ENCODE measurements at places on chromosomes 1 and 21.

GRCh38 chr1:23779826-23780371, 1.7 kb downstream of the PITHD1 start:
- DNase-seq = no peak

DNA sequence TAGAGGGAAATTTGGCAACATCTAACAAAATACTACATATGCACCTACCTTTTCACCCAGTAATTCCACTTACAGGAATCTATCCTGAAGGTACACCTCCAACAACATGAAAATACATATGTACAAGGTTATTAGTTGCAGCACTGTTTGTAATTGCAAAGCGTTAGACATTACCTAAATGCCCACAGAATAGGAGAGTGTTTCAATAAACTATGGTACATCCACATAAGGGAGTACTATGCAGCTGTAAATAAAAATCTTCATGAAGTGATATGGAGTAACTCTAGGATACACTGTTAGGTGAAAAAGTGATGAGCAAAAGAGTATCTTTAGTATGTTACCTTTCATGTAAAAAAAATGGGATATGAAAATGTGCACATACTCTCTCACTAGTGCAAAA, 126.1 kb downstream of the ACBD6 start:
- no peak for DNase-seq

- DNase-seq = no peak
Observed at GRCh38 chr1:100404821-100405220, 52.5 kb downstream of the CDC14A start.

DNA sequence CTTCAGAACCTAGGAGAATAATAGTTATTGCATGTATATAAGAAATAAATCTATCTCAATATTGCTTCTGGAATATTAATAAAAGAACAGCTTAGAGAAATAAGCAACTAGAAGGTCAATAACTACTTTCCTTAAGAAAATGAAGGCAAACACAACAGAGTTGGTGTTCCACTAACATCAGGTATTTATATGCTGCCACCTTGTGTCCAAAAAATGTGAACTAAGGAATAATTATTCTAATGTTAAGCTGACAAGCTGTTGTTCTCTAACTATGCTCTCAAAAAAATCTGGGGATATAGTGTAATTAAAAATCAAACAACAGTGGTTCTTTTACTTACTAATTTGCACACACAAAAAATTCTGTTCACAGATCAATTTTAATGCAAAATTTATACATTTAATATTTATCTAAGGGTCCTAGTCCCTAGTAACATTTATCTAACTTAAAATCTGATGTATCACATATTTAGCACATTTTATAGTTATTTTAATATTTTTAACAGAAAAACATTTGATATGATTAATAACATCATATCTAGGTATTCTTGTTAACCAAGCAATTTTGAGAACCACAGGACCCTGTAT, 39.6 kb downstream of the UCHL5 start:
- no peak for DNase-seq

GRCh38 chr1:8318436-8318835, 522 bp downstream of the SLC45A1 start:
- no peak for DNase-seq

DNA sequence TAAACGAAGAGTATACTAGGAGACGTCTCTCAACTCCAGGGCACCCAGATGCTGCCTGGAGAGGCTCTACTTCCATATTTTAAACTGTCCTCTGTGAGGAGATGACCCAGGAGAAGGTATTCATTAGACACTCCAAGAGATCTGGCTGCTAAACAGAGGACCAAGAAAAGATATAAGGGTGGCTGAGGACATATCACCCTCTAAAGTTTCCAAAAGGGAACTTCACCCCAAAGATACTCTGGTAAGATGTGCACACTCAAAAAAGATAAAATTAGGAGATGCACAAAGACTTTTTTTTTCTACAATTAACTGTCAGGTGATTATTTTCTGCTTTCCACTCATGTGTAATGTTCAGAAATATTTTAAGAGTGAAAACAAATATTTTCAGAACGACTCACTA, 1.4 kb downstream of the ZNF670 start:
- DNase-seq = no peak

DNA sequence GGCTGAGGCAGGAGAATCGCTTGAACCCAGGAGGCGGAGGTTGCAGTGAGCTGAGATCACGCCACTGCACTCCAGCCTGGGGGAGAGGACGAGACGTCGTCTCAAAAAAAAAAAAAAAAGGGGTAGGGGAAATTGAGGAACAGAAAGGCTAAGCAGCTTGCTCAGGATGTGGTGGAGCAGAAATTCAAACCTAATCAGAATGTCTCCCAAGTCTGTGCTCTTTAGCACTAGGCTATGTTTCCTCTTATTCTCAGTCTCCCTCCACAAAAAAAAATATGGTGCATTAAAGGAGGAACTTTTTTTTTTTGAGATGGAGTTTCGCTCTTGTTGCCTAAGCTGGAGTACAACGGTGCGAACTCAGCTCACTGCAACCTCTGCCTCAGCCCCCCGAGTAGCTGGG, 114.2 kb downstream of the SLC16A1 start:
- no peak for DNase-seq

DNA sequence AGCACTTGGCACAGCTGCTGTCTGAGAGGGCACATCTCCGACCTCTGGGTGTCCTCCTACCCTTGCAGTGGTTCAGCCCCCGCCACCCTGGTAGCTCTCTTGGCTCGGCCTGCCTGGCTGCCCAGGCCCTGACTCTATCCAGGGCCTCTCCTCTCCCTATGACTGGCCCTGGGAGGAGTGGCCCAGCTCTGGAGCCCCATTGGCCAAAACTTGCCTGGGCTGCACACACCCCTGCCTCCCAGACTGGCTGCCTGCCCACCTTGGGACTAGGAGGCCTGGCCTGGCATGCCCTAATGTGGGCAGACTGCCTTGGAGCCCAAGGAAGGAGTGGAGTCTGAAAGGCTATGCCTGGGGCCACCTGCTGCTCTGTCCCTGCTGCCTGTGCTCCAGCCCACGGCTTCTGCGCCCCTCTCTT, 33.6 kb downstream of the ACOT11 start:
- no peak for DNase-seq

DNA sequence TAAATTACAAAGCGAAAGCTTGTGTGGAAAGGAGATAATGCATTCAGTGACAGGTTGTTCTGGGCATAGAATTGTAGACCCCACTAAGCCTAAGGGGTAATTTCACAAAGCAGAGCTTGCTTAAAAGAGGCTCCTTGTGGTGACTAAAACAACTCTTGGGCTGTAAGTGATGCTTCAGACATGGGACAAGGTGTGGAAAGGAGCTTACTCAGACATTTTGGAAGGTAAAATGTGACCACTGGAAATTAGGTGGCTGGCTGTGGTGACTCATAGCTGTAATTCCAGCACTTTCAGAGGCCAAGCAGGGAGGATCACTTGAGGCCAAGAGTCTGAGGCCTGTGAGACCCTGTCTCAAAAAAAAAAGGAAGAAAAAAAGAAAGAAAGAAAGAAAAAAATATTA, 51.1 kb upstream of the LRRC8C start:
- DNase-seq = no peak

DNA sequence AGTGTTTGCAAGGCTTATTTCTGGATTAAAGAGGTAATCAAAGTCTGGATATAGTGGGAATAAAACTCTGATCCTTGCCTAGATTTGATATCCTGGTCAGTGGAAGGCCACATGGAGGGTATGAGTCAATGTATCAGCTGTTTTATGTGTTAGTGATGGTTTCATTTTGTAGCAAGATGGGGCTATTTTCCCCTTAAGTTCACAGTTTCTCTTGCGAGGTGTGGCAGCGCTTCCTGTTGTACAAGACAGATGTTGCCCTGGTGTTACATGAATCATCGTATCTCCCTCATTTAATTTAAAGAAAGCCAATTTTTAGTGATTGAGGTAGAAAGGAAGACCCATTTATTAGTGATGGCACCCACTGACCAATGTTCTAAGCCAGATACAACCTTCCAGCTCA, 220.2 kb downstream of the DUSP10 start:
- no peak for DNase-seq

- no peak for DNase-seq
Observed at GRCh38 chr1:204888294-204888693, 17.6 kb downstream of the NFASC start.

GRCh38 chr1:233253832-233254331, 41.6 kb downstream of the PCNX2 start:
- DNase-seq = no peak

DNA sequence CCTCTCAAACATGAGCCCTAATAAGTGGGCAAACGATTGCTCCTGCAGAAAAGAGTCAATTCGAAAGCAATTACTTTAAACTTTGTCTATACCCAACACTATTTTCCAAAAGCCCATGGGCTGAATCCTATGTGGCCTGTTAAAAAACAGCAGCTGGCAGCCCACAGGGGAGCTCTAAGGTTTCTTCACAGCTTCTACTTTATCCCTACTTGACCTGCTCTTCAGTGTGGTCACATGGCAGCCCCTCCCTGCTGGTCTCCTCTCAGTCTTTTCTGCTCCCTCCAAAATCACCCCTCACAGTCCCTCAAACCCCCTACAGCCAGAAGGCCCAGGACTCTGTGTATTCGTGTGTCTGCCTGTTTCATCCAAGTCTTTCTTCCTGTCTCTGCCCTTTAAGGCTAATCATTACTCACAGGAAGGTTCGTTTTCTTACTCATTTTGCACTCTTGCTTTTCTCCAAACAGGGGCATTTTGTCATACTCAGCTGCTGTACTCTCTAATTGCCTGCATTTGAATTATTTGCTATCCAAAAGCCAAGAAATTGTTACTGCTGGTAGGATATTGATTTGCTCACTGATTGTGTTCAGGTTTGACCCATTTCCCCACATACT, 62.4 kb upstream of the FAM3B start:
- no peak for DNase-seq

- DNase-seq = no peak
Observed at GRCh38 chr1:20725189-20726117, 7.0 kb downstream of the SH2D5 start.

DNA sequence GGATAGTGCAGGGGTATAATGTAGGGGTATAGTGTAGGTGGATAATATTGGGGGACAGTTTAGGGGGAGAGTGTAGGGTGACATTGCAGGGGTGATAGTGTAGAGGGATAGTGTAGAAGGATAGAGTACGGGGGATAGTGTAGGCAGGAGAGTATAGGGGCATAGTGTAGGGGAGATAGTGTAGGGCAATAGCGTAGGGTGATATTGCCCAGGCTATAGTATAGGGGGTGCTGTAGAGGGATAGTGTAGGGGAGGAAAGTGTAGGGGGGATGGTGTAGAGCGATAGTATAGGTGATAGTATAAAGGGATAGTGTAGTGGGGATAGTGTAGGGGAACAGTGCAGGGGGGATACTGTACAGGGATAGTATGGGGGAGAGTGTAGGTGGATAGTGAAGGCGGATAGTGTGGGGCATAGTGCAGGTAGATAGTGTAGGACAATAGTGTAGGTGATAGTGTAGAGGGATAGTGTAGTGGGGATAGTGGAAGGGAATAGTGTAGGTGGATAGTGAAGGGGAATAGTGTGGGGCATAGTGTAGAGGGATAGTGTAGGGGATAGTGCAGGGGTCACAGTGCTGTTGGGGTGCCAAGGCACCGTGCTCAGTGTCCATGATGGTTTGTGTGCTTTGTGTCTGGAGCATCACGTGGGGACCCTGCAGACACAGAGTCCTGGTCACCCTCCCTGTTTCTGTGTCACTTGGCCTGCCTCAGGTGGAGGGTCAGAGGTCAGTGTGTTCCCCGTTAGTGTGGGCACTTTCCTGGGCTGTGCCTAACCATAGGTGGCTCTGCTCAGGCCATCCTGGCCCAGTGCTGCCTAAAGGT, 10.5 kb upstream of the ARF1 start:
- DNase-seq = no peak

GRCh38 chr1:70061231-70061630, 144.1 kb downstream of the LRRC40 start:
- DNase-seq = no peak

DNA sequence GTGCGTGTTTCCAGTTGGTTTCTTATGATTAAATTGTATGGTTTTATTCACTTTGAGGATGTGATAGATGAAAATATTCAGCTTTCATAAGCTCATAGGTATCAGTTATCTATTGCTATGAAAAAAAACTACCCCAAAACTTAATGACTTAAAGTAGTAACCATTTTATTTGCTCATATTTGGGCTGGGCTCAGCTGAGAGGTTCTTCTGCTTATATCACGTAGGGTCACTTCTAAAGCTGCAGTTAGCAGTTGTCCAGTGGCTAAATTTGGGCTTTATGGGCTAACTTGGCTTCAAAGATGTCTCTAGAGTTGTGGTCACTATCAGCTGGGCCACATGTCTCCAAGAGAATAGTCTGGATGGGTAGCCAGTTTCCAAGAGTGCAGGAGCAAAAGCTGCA, 206.4 kb upstream of the LYPLAL1 start:
- DNase-seq = no peak

- DNase-seq = no peak
Observed at GRCh38 chr1:15736038-15736891, at the start of gene SLC25A34. SLC25A34 (plus strand) TSS chr1:15736258; CDS start chr1:15736486, 228 bp downstream.

- DNase-seq = no peak
Observed at GRCh38 chr1:37242501-37242900, 208.2 kb upstream of the GRIK3 start.

DNA sequence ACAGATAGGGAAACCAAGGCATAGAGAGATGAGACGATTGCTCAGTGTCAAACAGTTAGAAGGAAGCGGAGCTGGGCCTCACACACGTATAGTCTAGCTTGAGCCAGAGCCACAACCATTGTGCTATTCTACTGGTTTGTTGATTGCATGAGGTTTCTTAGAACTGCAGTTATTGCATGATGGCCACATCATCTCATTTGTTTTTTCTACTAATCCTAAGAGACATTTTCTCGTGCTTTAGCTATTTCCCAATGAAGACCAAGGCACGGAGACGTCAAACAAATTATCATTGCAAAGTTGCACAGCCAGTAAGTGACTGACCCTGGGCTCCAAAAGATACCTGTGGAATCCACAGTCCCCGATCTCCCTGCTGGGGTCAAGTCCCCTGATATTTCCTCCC, 25.1 kb upstream of the ZNF362 start:
- DNase-seq = no peak

GRCh38 chr1:234544087-234544579, 65.2 kb upstream of the TARBP1 start:
- peak; percentile 16 for DNase-seq

DNA sequence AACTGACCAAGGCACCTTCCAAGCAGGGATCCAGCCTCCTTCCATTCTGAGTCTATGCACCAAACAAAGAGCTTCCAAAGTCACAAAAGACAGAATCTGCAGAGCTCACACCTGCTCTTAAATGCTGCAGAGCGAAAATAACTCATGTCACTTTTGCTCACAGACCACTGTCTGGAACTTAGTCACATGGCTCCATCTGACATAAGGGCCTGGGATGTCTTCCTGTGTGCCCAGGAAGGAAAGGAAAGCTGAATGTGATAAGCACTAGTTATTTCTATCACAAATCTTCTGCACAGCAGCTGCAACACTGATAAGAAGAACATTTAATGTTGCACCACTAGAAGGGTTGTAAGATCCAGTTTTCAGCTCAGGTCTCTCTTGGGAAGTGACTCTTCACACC, 39.5 kb upstream of the SGIP1 start:
- no peak for DNase-seq

GRCh38 chr1:236747311-236747985, 47.6 kb upstream of the MTR start:
- DNase-seq = no peak

DNA sequence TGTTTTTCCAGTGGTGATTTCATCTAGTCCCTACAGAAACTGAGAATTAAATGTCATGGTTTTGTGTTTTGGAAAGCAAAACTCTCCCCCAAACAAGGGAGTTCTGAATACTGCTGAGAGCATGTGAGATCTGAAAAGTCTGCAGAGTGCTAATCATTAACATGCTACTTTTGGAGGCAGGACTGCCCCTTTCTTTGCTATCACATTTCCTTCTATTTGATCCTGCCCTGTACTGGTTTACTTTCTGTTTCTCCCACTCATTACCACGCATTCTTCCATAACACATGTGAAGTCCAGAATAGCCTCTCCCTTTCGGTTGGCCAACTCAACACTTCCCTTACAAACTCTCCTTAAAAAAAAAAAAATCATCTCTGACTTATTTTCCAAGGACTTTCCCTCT, 63.6 kb downstream of the GADD45A start:
- DNase-seq = no peak
